Activated CD4-positive, CD25-positive, alpha-beta regulatory T cell (primary cell): ENCODE measurements at places on chromosomes 3 and 15.

- no peak for DNase-seq
These were observed 83.3 kb upstream of the C2CD4B start for GRCh38 chr15:62248277-62248984.

DNA sequence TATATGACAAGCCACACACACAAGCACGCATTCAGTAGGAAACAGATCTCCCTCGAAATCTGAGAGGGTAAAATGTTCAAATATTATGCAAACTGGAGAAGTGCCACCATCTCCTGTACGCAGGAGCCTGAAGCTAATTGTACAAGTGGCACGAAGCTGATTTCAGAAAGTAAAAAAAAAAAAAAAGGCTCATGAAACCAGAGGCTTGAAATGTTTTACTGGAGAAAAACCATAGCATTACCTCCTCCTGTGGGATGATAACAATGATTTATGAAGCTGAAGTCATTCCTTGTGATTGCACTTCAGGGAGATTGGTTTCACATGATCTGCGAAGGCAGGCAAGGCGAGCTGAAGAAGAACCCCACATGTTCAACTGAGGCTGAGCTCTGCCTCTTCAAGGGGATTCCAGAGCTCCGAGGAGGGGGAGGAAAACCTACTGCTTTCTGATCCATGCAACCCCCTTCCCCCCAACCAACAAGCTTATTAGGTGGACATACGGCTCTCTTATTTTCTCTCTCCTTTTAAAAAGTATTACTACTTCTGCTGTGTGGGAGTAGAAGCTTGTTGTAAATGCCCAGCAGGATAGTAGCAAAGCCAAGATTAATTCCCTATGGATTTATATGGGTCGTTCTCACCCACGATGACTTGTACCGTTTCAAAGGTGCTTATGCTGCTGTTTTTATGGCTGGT lies 101.1 kb downstream of the GREM1 start:
- DNase-seq: no peak

DNA sequence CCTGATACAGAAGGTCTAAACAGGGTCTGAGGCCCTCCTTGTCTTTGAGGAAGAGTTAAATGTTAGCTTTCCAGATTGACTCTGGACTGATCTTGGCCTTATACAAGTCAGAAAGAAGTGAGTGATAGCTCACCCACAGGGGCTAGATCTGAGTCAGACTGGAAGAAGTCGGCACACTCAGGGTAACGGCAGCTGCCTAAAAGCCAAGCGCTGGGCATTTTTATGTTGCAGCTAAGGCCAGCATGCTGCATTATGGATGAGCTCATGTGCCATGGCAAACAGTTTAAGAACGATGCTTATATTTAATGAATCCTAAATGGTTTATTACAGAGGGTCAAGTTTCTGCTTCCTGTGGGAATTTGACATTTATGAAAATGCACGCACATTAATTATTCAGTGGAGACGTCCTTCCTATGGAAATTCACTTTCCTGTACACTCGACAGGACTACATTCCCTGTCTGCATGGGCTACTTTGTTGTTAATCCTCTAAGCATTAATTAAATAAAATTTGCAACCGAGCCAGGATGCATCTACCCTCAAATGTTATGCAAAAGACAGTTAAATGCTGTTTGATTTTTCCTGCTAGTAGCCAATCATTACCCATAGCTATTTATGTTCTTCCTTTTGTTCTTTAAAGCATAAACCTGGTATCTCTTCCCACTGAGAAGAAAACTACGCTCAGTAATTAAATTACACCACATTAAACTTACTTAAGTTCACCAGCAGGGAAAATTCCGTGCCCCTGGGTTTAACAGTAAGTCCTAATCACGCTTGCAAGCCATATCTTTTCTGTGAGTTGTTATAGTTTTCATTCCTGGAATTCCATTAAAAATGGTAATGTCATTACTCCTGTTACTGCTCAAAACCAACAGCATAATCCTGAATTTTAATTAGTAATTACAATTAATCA lies 762.7 kb upstream of the CFAP20DC start:
- DNase-seq: no peak

- no peak for DNase-seq
These were observed 81.0 kb downstream of the FBXL2 start for GRCh38 chr3:33358172-33358781.

DNA sequence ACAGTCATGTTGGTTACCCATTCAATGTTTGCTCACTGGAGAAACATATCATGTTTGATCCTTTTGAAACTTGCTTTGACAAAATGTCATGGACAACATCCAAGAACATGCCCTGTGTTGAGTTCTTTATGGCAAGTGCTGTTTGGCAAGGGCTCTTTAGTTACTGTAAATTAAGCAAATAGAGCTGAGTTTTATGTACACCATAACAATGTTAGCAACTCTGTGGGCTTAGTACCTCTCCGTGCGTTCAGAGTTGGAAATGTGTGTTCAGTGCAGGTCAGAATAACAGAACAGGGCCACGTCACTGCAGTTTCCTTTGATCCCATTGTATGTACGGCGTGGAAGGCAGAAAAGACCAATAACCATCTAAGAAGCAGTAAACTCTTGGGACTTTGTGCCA lies 132.5 kb downstream of the MYRIP start:
- no peak for DNase-seq

GRCh38 chr3:118472586-118472985 lies 562.1 kb downstream of the IGSF11 start:
- DNase-seq: no peak

- no peak for DNase-seq
These were observed 79.0 kb downstream of the IGF1R start for GRCh38 chr15:98727115-98728040.

DNA sequence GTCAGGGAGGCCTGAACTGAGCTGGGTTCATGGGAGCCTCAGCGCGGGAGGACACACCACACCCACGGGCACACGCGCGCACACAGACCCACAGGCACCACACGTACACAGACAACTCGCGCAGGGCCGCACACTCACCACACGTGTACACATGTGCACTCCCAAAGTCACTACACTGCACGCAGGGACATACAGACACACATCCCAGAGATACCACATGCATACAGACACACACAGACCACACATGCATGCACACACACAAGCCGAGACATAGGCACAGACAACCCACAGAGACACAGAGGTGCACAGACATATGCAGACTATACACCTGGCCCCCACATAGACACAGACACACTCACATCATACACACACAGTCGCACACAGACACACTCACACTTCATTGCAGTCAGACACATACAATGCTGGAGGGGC lies 1.1 kb upstream of the MGLL start:
- no peak for DNase-seq

- no peak for DNase-seq
These were observed 20.0 kb downstream of the PRKCD start for GRCh38 chr3:53181024-53181371.

DNA sequence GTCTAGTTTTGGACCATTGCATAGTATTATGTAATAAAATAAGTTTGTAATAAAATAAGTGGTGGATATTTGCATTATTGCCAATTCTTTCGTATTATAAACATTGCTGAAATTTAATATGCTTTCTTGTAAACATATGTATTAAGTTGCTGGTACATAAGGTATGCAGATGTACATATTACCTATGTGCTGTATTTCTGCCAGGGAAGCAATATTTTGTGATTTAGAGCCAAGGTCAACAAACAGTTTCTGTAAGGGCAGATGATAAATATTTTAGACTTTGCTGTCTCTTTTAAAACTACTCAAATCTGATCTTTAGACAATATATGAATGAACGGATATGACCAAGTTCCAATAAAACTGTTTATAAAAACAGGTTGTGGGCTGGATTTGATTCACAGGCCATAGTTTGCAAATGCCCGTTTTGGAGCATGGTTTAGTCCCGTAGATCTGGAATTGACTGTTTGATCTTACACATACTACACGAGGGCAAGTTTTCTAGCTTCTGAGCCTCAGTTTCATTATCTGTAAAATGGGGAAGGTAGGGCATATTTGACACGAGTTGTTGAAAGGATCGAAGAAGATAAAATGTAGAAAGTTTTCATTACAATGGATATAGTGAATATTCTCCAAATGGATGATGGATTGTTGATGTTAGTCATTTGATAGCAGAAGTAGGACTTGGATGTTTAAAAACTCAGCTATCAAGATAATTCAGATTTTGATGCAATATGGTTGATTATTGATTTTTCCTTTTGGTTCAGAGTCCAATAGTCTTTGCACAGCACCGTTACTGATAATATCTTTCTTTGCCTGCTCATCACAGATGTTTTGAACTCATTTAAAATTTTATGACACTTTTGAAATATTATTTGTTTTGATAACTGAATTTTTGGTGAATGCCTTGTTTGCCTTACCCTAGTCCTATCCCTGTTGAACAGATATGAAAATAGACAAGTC lies 394.6 kb downstream of the FEZF2 start:
- DNase-seq: no peak

DNA sequence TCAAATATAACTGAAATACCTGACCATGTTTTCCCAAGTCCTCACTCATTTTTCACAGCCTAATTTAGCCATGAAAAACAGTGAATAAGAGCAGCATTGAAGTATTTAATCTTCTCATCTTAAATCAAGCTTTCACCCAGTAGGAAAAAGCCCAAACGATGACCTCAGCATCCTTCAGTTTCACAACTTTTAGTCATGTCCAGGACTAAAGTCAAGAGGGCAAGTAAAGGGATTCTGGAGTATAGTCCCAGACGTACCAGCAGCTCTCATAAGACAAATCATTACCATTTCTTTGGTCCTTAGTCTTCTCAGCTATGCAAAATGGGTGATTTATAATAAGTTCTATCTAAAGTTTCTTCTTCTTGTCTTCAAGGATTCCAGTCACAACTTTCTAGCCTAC lies 237.3 kb downstream of the IL5RA start:
- DNase-seq: no peak

DNA sequence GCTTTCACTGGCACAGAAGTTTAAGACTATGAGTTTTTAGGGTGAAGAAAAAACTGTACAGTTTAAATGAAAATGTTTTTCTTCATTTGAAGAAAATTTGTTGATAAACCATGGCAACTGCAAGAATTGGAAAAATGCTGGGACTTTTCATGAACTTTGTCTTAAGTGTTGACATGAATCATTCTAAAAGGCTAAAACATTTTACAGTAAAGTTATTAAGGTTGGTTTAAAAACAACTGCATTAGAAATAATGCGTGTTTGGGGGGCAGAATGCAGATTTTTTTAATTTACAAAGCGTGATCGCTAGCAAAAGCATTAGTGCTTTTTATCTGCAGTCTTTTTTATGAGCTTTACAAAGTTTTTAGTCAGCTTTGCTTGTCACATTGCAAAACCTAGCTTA lies 601.9 kb upstream of the TGFBR2 start:
- DNase-seq: no peak

DNA sequence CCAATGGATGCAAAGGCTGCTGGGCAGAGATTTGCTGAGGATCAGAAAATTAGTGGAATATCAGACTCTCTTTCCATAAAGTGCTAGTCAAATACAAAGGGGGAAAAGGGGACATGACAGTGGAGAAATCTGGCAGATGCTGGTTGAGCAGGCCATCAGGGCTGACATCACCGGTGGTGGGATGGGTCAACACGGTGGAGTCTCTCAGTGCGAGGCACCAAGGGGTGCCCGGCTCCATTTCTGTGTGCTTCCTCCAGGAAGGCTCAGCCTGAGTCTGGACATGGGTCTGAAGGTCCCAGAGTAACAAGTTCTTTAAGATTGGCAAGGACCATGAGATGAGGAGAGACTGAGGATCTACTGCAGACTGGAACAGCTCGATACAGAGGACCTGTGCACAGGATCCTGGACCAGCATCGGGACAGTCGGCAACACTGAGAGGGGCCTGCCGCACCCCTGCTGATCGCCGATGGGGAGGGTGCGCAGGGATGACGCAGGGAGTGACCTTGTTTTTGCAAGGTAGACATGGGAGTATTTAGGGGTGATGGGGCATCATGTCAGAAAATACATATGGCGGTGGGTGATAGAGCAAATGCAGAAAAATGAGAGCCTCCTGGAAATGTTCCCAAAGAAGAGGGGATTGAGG lies 92.7 kb downstream of the SEC22A start:
- no peak for DNase-seq

DNA sequence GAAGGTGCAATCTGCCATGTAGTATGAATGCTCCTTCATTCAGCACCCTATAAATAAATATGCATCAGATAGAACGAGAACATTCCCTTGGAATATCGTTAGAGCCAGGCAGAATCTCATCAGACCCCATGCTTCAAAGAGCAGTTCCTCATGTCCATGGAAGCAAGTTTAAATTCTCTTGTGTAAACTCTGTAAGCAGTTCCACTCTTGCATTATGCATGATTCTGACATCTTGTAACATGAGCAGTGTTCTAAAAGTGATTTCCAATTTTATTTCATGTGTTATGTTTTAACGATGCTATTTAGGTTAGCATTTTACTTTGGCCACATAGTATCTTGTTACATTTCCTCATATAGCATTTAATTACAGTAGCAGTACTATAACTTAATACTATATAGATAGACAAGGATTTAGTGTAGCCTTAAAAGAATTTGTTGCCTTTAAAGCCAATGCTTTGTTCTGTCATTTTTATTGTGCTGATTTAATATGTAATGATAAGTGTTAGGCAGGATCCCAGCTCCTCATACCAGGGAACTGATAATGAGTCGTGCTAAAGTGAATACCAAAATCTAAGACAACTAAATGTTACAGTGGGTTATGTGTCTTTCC lies 161.2 kb upstream of the NECTIN3 start:
- no peak for DNase-seq

DNA sequence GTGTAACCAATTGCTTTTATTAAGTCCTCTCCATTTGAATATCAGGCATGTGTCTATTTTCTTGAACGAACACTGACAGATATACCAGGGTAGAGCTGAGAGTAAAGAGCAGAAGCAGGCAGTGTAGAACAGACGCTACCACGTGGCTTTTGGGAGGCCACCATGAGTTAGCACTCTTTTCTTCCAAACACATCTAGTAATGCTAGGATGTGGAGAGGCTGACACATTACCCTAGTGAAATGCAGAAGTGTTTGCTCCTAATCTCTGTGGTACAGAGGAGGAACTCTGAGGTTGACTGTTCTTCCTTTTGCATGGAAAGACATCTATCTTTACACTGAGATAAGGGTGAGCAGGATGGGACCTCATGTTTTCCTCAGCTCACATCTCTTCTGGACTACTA lies 216.3 kb downstream of the SATB1 start:
- DNase-seq: no peak

- DNase-seq: no peak
These were observed at the start of gene LRRN1 for GRCh38 chr3:3799173-3800079. LRRN1 (plus strand) TSS chr3:3799431; CDS start chr3:3844642, 45,211 bp downstream.

- DNase-seq: no peak
These were observed 25.5 kb downstream of the ZXDC start for GRCh38 chr3:126450219-126450618.

- no peak for DNase-seq
These were observed 469.9 kb upstream of the CBLB start for GRCh38 chr3:106338582-106339214.

- DNase-seq: no peak
These were observed 197.3 kb downstream of the OPA1 start for GRCh38 chr3:193790086-193790990.

GRCh38 chr3:97235611-97236315 lies 421.4 kb downstream of the EPHA6 start:
- DNase-seq: no peak

DNA sequence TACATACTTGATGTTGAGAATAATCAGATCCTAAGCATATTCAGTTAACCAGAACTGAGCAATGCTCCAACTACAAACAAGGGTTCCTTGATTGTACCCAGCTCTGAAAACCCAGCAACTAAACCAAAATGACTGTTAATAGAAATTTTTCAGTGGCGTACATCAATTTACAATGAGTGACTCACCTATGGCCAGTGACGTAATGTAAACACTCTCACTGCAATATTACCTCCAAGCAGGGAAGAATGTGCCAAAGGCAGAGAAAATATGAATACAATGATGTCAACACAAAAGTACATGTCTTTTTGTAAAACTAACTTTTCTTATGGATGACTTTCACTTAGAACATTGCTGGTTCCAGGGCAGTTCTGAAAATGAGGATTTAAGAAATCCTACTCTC lies 611.3 kb downstream of the EDEM1 start:
- DNase-seq: no peak
